ENCODE measurements at places on chromosomes 2 and 18.

- no peak for DNase-seq
Measured at GRCh38 chr2:206611736-206612135, 30.6 kb upstream of the FAM237A start.

GRCh38 chr2:234364661-234365060 lies 132.2 kb downstream of the ARL4C start:
- no peak for DNase-seq

DNA sequence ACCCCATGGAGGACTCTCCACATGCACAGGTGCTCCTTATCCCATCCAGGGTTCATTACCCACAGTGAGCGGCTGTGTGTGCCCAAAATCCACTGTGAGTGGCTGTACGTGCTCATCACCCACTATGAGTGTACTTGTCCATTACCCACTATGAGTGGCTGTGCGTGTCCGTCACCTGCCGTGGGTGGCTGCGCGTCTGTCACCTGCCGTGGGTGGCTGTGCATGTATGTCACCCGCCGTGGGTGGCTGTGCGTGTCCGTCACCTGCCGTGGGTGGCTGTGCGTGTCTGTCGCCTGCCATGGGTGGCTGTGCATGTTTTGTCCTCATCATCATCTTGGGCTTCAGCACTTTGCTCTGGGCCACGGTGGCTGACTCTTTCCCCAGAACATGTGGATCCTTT lies 78.6 kb upstream of the FN1 start:
- DNase-seq: no peak

GRCh38 chr2:168317282-168317681 lies 69.9 kb upstream of the STK39 start:
- DNase-seq: no peak

DNA sequence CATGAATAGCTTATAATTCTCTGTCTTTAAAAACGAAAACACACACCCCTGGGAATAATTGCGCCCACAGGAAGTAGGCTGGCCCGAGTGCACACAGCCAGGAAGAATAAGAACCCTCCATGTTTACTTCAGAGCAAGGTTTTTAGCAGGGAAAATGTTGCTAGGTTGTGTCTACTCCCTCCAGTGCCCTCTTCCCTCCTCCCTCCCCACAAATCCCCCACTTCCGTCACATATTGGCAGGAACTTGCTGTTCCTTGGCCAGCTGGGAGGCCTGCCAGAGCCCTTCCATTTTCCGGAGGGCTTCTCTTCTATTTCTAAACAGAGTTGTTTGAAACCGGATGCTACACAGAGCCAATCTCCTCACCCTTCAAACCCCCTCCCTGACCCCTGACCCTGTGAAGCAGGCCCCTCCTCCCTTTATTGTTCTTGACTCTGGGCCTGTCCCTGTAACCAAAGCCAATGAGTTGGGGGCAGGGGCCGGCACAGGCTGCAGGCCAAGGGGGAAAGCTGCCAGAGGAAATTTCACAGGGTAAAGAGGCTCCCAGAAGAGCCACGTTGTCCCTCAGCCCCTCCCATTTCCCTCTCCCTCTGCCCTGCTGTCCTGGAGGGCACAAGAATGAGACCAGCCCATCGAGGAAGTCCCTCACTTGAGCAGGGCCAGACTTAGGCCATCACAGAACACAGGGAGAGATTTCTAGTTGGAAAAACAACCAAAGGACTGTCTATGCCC lies 49.8 kb upstream of the LGALSL start:
- DNase-seq: peak; percentile 78

GRCh38 chr2:210086292-210086691 lies 83.9 kb downstream of the RPE start:
- no peak for DNase-seq

DNA sequence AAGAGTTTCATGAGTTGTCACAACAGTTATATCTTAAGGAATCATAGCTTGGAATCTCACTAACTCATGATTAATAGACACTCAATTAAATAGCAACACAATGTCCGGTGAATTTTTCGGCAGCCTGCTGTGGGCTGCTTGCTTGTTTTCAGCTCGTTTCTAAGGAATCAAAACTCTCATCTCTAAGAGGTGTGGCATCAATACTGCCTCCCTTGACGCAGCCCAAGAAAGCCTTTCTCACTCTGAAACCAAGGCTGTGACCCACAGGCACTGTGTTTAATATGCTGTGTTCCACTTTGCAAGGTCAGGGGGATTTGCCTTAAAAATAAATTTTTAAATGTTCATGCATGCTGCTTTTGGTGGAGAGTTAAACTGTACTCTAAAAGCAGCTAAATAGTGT lies 5.4 kb downstream of the DCC start:
- DNase-seq: no peak

DNA sequence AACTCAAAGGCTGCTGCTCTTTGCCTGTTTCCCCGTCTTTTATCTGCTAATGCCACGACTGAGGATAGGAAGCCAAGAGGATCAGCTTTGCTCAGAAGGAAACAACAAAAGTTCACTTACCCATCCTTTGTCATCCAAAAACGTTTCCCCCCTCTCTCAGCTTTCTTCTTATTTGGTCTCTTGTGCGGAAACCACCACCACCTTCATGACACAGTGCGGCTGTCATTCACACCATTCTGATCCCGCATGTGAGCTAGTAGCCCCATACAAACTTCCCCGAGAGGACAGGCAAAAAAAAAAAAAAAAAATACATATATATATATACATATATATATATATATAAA lies 656 bp downstream of the LRRTM4 start:
- no peak for DNase-seq

DNA sequence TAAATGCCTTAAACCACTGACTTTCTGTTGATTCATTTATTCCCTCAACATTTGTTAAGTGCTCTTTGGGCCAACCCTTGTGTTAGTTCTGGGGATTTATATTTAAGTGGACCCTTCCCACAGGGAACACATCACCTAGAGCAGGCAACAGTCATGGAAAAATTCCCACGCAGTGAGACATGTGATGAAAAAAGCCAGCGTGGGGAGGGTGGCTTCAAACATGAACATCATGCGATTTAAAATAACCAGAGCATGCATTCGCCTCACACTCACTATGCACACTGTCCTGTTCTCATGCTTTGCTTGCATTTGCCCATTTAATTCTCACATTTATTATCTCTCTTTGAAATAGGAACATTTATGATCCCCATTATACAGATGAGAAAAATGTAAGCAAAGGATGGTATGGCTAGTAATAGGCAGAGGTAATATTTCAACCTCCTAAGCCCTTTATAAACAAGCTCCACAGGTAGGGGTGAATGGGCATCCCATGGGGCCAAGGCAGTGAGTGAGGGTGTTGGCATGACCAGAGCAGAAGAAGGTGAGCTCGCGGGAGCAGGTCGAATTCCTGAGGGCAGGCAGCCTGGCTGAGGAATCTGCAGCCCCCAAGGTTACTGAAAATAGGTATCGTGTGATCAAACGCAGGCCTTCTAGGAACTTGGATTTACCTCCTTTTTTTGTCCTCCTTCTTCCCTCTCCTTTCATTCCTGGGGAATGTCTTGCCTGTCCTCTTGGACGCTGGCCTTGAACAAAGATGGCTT lies 297.8 kb downstream of the MYCN start:
- DNase-seq: no peak

GRCh38 chr2:212644195-212644837 lies 105.7 kb upstream of the ERBB4 start:
- no peak for DNase-seq

GRCh38 chr2:201126308-201127151 lies 10.6 kb downstream of the CFLAR start:
- no peak for DNase-seq

DNA sequence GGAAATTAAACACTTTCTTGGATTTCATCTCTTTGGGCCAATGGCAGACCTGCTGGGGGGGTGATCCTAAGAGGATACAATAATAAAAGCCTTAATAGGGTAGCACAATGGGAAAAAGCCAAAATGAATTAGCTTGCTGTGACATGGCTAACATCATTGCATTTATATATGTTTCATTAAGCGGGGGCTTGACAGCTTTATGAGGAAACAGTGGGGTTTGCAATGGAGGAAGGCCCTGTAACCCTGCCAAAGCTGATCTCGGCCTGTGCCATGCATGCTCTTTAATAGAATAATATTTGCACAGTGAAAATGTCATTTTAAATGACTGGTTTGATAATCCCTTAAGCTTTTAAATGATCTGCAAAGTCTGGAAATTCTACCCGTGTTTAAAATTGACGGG lies 291.5 kb downstream of the SLC4A3 start:
- no peak for DNase-seq

GRCh38 chr2:9385841-9386240 lies 37.5 kb downstream of the ITGB1BP1 start:
- DNase-seq: no peak

All from nucleus accumbens (tissue), 56 donors.